ENCODE measurements at places on chromosomes 16 and 17.

DNA sequence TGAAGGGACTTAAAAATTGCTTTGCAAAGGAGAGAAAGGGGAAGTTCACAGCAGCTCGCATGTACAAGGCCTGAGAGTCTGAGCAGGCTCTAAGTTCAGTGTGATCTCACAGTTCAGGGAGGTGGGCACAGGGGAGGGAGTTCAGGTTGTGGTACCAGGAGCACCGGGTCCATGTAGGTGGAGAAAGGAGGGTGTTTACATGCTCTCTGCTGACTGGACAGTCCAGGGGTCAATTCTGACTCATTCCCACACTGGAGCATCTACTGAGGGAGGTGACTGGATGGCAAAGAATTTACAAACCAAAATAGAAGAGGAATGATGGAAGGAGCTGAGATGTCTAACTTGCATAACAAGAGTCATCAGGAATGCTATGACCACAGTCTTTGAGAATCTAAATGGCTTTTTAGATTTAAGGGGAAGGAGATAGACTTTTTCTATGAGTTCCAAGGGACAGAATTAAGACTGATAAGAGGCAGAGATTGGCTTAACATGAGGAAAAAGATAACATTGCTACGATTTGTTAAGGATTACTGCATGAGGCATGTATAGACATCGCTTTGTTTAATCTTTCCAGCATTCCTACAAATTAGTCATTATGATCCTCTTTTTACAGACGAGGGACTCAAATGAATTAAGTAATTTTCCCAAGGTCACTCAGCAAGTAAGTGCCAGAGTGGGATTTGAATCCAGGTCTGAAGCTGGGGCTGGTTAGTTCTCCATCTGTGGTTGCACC lies 29.9 kb downstream of the MIS12 start:
- peak; percentile 87 for DNase-seq

- peak; percentile 42 for DNase-seq
These were observed 16.6 kb downstream of the PLD6 start for GRCh38 chr17:17189559-17189958.

DNA sequence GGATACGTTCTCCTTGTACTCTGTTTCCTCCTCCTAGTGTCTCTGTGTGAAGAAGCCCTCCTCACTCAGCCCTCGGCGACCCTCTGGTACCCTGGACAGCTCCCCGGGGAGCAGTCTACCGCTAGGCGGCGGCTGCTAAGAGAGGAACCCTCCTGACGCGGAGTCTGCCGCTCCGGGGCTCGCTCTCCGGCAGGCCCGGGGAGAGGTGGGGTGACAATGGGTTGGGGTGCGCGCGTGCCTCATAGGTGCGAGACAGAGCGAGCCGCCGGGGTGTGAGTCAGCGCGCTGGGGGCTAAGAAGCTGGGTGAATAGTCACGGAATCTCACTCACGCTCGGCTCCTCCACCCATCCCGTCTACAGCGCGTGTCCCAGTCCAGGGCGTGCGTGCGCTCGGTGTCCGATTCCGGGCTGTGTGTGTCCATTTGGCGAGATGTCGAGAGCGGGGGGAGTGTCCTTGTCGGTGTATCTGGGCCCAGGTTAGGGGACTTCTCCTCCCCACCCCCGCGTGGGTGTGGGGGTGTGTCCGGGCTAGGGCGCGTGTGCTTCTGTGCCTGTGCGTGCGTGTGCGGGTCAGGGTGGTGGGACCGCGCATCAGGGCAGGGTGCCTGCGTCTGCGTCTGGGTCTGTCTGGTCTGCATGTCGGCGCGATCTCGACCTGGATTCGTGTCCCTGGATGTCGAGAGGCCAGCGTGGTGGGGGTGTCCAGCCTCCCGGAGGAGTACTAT lies 577 bp upstream of the HS3ST2 start:
- peak; percentile 86 for DNase-seq

- DNase-seq: no peak
These were observed 30.4 kb downstream of the RAI1 start for GRCh38 chr17:17711641-17712162.

GRCh38 chr17:16491703-16492612 lies at the start of gene LRRC75A:
LRRC75A (minus strand) TSS chr17:16492193; CDS start chr17:16491990, 203 bp downstream.
- peak; percentile 41 for DNase-seq

- peak; percentile 86 for DNase-seq
These were observed 112.8 kb downstream of the ZNF778 start for GRCh38 chr16:89330177-89330856.

DNA sequence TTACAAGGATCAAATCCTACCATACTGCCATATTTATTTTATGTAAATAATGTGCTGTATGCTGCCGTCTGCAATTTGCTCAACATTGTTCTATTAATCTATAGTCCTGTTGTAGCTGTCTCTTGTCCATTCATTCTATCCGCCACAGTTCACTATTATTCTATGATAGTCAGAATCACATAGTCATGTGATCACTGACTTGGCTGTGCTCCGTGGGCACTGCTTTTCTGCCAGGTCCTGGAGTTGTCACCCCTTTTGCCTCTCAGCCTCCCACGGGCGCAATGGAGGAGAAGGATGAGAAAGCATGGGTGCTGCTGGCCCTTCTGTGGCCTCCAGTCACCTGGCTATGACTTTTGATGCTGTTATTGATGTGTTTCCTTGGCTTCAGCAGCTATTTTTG lies 37.3 kb upstream of the ANKFY1 start:
- DNase-seq: no peak

- DNase-seq: no peak
These were observed 30.4 kb downstream of the MBTPS1 start for GRCh38 chr16:84086341-84086740.

DNA sequence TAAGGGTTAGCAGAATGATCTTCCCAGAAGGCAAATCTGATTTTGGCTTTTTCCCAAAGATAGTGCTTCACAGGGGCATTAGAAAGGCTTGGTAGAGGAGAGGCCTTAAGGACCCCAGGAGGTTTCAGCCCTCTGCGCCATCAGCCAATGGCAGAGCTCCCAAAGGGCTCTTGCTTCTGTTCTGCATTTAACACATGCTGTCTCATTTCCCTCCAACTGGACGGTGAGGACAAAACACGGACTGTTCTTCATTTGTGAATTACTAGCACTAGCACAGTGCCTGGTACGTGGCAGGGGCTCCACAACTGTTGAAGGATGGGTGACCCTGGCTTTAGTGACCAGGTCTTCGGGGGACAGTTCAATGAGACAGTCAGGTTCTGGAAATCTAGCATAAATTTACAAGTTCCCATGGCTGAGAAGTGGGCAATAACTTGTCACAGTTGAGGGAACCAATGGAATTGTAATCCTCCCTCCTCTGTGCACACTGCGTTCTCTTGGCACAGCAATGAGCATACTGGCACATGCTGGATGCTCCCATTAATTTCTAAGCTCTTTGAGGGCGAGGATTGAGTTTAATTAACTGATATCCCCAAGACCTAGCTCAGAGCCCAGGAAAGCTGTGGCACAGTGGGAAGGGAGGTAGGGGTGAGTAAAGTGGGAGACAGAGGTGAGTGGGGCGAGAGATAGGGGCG lies 45.4 kb downstream of the COG7 start:
- DNase-seq: no peak

Data from epithelial cell of esophagus (primary cell).